ENCODE measurements at places on chromosomes 16 and 17.

GRCh38 chr17:69245617-69246016 lies 17.0 kb upstream of the ABCA10 start:
- no peak for DNase-seq

- no peak for DNase-seq
Measured at GRCh38 chr17:42422412-42422957, 571 bp downstream of the CAVIN1 start.

- DNase-seq: peak; percentile 17
Measured at GRCh38 chr16:56477096-56477878, 25.9 kb downstream of the OGFOD1 start.

DNA sequence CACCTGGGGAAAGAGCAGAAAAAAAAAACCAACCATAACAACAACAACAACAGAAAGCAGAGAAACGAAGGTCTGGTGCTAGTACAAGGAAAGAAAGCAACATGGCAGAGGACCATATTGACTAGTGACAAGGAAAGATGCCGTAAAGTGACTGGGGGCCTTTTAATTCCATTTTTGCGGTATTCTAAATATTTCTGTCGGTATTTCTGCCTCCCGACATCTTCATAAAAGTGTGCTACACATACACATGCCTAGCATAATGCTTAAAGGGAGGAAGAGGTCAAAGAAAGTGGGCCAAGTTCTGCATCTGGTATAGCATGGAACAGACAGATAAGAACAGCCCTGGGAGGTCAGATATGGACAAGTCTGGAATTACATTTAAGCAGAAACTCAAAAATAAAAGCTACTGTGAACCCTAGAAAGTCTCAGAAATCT lies 19.5 kb upstream of the RNF43 start:
- DNase-seq: no peak

- DNase-seq: no peak
Measured at GRCh38 chr16:31397096-31397660, 4.0 kb downstream of the ITGAD start.

DNA sequence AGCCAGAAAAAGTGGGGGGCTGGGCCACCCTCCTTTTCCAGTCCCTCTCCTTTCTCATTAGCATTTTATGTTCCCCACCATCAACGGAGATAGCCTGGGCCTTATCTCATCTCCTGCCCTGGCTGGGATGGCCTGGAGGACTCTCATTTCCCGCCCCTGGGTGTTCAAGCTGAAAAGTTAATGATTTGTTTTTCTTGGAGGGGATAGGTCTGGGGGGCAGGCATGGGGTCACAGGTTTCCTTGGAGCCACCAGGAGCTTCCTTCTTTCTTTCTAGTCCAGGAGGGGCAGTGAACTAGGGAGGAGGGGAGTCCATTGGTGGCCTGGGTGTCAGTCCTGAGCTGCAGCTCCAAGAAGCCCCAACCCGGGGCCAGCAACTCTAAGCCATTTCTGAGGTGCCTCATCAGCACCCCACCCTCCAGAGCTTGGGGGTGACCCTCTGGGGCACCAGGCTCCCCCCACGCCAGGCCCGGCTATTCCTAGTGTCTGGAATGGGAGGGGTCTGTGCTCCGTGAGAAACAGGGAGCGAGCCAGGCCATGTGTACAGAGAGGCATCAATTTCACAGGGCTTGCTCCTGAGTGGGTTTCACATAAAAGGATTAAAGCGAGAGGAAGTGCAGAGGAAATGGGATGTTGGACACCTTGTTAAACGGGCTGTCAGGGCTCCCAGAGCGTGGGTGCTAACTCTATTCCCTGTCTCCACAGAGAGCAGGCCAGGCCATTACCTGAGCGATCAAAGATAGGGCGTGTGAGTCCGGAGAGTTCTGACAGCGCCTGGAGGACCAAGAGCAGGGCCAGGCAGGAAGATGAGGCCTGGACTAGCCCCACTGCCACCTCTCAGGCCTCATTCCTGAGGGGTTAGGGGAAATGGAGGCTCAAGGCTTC lies 90.6 kb upstream of the LHX1 start:
- no peak for DNase-seq

DNA sequence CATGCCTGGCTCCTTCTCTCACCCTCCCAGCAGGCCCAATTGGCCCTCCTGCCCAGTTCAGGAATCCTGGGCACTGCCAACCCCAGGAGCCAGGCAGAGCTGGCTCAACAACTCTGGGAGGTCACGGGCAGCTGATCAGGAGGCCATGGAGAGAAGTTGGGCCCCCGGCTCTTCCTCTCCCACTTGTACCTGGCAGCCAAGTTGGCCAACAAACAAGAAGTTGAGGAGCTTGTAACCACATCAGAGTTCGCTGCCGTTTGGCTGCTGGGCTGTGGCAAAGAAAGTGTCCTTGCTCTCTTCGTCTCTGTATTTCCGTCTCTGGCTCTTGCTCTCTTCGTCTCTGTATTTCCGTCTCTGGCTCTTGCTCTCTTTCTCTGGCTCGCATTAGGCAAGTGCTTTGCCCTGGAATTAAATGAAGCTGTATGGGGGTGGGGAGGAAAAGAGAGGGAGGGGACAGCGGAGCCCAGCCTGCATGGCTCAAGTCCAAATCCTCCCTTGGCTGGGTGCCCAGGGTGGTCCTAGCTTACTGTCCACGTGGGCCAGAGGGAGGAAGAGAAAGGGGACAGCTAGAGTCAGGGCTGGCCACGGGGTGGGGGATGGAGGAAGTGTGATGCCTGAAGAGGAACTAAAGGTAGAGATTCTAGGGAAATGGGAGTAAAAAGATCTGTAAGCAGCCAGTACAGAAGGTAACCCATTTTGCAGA lies 7.8 kb upstream of the TMEM132E start:
- no peak for DNase-seq

DNA sequence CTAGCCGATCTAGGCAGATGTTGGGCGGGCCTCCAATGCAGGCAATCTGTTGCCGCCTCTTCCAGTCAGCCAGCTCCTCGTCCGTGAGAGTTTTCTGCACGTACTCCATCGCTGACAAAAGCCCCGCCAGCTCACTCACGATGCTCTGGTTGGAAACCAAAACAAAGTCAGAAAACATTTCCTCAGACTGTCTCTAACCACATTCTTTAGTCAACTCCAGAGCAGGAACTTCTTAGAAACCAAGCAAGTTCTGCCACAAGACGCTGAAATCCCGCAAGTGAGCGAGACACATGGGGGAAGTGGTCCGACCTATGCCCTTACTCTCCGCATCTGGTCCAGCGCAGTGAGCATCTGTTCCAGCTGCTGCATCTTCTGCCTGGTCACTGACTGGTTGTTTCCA lies 49.1 kb downstream of the STAT5A start:
- no peak for DNase-seq

- DNase-seq: no peak
Measured at GRCh38 chr16:12677502-12677901, 126.2 kb downstream of the CPPED1 start.

DNA sequence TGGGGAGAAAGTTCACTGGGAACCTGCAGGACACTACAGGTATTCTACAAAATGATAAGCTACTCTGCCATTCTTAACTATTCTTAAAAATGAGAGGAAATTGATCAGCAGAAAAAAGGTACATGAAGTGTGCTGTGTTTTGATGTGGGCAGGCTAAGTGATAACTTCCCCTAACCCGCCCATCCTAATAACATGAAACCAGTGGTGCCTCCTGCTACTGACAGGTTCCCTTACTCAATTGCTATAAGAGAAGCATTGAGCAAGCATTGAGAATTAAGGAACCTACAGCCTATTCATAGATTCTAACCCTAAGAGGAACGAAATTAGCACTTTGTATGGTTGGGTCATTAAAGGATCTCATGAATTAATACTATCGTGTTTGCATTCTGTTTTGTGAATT lies 18.9 kb downstream of the XYLT1 start:
- DNase-seq: no peak
